ENCODE measurements at places on chromosomes 4 and X.

- DNase-seq, result no peak
These were observed 154.4 kb downstream of the PTTG2 start for GRCh38 chr4:38114386-38115150.

DNA sequence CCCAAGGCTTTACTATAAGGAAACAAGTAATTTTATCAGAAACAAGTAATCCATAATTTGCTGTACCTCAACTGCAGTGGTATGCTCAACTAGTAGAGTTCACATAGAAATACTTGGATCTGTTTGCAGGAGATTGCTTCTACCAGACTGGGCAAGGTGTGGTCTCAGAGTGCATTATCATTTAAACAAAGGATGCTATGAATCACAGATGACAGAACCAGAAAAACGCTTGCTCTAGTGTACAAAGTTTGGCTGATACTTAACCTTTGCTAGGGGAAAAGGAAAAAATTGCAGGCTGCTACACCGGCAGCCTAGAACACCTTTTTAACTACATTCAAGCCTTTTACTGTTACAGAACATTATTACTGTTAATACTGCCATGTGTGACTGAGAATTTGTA, 97.1 kb downstream of the ENOX2 start:
- DNase-seq, result no peak

DNA sequence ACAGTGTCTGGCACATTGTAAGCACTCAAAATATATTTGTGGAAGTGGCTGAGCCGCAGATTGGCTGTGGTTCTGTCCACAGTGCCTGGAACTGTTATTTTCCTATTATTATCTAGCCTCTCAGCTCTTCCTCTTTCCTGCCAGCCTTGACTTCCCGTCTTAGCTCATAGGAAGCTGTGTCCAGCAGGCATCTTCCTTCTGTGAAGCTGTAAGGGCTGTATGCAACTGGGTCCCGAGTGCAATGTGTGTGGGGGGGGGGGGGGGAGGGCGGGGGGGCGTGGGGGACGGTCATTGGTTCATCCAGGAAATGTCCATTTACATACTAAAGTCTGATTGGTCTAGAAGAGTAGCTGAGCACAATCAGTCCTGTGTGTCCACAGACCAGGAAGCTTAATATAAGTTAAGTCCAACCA, 210.7 kb downstream of the PDGFRA start:
- no peak for DNase-seq

GRCh38 chr4:11488657-11489452, 60.2 kb upstream of the HS3ST1 start:
- DNase-seq, result no peak
